Adipocyte (in vitro differentiated cells): ENCODE measurements at places on chromosomes 6 and 20.

GRCh38 chr6:44659726-44660125 is 272.2 kb downstream of the CDC5L start:
- DNase-seq: no peak

- no peak for DNase-seq
Measured at GRCh38 chr6:140490081-140490480, 1115.6 kb upstream of the CITED2 start.

DNA sequence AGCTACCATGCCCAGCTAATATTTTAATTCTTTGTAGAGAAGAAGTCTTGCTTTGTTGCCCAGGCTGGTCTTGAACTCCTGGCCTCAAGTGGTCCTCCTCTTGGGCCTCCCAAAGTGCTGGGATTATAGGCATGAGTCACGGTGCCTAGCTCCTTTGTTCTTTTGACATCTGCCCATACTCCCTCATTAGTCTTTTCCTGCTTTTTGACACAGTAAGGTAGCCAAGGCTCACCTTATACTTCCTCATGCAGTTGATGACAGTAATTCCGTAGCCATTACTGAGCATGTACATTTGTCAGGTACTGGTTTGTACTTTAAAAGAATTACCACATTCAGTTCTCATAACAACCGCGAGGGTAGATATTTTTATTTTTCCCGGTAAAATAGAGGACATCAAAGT is 76.7 kb downstream of the CDYL start:
- DNase-seq: no peak

DNA sequence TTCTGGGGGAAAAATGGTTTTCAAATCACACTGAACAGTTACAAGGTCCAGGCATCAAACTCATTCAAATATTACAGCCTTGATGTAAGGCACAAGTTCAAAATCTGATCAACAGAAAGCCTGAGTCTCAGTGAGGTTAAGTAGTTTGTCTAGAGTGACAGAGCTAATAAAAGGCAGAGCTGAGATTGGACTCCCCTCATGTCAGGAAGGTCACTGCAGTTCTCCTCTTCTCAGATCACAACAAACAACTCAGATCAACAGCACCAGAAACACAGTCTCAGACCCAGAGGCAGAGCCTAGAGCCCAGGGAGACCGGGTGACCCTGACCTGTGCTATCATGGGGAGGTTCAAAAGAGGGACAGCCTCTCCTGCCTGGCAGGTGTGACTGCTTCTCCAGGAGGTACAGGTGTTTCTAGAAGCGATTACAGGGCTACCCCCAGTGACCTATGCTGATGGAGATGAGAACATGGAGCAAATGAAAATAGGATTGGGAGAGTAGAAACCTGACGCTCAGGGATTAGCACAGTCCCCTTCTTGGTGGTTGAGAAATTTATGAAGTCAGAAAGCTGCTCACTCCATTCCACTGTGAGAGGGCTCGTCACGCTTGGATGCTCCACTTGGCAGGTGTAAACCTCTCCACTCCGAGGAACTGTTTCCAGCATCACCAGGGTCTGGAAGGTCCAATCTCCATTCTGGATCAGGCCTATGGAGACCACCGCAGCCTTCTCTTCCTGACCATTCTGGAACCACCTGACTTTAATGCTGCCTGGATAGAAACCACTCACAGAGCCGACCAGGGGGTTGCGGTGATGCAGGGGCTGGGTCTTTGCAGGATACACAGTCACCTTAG is 24.3 kb upstream of the HLA-DRB5 start:
- no peak for DNase-seq

GRCh38 chr6:53395986-53396385 is 47.2 kb upstream of the ELOVL5 start:
- no peak for DNase-seq
